ENCODE measurements at places on chromosomes 6 and 20.

- no peak for DNase-seq
Measured at GRCh38 chr6:31058128-31058894, 48.0 kb downstream of the MUC22 start.

GRCh38 chr6:99347804-99348203, 1.7 kb downstream of the FAXC start:
- no peak for DNase-seq

DNA sequence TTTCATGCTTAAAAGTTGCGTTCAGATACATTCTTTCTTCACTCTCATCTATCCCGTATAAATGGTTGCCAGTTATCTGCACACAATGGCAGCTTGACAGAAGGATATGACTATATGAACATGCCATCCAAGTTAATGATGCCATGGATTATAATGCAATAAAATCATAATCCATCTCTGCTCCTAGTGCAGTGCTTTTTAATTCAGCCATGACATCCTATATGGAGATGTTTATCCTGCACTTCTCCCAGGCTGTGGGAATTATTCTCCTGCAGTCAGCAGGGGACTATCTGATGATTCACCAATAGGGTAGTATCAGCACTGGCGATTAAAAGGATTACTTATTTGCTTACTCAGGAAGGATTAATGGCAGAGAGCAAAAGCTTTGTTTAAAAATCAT, 273.8 kb downstream of the SAMD5 start:
- no peak for DNase-seq

DNA sequence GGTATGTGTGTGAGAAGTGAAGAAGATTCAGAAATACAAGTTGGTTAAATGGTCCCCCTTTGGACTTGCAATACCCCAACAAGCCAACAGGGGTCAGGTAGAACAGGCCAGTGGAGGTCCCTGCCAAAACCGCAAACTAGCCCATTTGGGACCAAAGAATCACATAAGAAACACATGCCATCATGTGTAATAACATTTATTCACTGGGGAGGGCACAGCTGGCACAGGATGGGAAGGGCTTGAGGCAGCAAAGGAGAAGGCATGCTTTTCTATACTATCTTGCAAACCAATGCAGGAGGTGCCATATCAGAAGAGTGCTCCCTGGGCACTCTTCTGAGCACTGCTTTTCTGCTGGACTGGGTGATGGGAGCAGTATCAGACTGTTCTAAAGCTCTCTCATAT, 116.1 kb upstream of the TRAF3IP2 start:
- no peak for DNase-seq

GRCh38 chr6:2101213-2101612, 144.2 kb downstream of the GMDS start:
- no peak for DNase-seq

- DNase-seq: no peak
Measured at GRCh38 chr6:106886081-106886843, 88.3 kb downstream of the CD24 start.

DNA sequence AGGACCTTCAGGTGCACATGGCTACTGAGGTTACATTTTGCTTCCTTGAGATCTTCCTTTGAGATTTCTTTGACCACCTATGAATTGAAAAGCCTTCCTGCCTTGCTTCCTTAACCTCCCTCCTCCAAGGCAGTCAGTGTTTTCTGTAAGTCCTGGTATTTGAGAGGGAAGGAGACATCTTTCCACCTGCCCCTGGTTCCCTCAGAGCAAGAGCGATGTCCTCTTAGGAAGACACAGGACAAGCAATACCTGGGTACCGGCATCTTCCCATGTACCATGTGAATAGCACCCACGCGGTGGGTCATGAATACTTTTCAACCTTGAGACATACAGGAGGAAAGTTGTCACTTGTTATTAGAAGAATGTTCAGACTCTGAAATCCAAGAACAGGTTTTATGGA, 37.1 kb downstream of the GINS1 start:
- DNase-seq: no peak

DNA sequence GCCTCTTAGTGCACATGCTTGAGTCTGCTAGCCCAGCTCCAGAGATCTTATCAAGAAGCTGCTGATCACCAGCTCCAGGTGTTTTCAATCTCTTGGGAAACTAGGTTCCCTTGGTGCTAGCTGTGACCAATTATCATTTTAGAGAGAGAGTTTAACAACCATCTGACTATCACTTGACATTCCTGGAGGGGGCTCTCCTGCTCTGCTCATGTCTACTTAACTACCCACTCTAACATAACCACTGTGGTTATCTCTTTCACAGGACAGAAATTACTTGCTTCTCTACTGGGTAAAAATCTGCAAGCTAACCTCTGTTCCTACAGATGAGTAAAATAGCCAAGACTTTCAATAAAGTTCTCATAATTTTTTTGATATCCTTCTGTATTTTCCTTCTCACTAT, 823.4 kb upstream of the GJE1 start:
- no peak for DNase-seq

- no peak for DNase-seq
Measured at GRCh38 chr20:50601511-50602431, 89.6 kb downstream of the RIPOR3 start.

- no peak for DNase-seq
Measured at GRCh38 chr20:3783511-3784195, 2.4 kb upstream of the SPEF1 start.

- peak; percentile 0 for DNase-seq
Measured at GRCh38 chr6:51855310-51856082, 231.9 kb downstream of the PKHD1 start.

DNA sequence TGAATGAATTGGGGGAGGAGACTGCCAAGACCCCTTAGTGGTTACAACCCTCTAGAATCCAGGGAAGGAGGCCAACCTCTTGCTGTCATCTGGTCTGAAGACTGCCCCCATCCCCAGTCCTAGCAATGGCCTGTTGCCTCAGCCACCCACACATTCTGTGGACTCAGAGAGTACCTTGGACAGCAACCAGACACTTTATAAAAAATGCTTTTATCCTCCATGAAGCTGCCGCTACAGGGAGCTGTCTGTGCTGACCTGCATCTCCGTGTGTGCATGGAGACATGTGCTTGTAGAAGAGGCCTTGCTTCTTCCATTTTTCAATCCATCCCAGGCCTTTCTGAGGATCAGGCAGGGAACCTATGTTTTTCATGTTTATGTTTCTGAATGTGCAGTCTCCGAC, 15.2 kb downstream of the CDH22 start:
- no peak for DNase-seq

GRCh38 chr20:18943542-18943941, 130.0 kb downstream of the SCP2D1 start:
- DNase-seq: no peak

GRCh38 chr6:38749473-38749872, 34.4 kb downstream of the DNAH8 start:
- no peak for DNase-seq

DNA sequence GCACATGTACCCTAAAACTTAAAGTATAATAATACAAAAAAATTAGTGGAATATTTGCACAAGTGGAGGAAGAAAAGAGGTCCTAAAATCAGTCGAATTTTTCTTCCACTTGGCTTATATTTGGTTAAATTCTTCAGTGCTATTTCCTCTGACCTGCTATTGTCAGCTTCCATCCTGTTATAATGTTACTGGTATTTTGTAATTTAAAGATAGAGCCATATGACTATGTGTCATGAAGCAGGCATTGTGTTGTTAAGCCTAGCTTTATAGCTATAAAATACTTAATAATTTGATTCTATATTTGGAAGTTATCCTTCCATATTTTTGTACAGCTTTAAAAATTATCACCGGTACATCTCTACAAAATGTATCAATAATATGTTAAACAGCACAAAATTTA, 455.9 kb upstream of the MARCKS start:
- DNase-seq: no peak

DNA sequence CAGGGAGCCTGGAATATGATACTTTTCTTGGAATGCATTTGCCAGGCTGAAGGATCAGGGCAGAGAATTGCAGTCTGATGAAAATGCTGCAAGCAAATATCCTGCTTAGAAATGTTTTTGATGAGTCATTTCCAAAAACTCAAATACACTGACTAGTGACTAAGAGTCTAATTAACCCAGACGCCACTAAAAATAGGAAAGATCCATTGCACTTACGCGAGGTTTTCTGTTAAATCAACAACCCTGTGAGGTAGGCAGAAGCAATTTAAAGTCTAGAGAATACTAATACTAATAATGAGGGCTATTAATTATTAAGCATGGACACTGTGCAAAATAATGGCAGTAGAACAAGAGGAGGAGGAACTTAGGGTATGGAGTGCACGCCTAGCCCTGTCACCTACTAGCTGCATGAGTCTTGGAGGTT, 130.1 kb upstream of the DOK5 start:
- DNase-seq: no peak

GRCh38 chr20:56362833-56363413, 4.1 kb downstream of the FAM210B start:
- no peak for DNase-seq

DNA sequence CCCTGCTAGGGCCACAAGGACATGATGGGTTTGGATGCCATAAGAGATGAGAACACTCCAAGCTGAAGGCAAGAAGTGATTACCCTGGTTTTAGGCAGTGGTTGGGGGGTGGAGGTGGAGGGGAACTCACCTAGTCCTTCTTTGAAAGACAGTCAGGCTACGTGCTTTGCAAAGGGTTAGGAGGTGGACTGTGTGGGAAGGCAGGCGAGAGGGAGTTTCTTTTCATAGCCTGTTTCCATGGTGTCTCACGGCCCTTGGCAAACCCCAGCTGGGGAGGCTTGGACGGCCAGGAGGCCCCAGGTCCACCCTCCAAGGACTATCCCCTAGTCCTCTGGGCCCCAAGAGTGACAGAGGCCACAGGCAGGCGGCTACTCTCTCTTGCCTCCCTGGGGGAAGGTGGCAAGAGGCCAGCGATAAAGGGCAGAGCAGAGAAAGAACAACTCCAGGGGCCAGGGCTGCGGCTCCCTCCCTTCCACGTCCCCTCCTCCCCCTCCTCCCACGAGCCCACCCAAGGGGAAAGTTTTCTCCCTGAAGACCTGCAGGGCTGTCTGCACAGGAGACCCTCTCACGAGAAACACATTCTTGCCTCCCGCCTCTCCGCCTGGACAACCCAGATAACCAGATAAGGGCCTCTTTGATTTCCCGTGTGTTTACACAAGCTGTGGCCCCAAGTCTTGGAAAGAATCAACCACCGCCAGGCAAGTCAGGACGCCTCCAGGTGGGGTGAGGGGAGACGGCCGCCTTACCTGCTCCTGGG, 74.4 kb downstream of the NOL4L start:
- no peak for DNase-seq

DNA sequence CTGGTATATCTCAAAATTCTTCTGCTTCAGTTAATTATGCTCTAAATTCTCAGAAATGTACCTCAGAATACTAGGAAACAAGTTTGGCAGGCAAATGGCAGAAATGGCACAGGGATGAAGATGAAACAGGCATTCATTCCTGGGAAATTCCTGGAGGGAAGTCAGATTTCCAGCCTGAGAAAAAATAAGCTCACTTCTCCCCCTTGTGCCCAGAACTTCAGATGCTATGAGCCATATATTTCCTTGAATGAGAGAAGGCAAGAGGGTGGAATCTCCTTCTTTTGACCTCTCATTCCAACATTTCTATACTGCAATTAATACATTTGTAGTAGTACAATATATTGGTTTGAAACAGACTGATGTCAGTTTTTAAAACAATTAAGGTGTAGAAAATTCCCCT, 22.8 kb downstream of the RGS17 start:
- no peak for DNase-seq

DNA sequence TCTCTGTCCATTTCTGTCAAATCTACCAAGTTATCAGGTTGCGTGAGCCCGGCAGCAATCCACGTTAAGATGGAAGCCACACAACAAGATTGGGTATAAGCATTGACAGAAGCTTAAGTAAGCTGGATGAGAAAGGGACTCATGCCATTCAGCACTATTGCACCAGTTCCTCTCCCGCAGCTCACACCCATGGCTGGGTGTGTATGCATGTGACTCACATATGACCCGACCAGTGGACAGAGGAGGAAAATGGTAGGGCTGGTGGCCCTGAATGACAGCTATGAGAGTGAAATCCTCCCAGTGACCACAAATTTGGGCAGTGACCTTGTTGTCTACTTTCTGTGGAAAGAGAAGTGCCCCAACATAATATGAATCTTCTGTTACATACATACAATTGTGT, 113.5 kb downstream of the OTOR start:
- no peak for DNase-seq

DNA sequence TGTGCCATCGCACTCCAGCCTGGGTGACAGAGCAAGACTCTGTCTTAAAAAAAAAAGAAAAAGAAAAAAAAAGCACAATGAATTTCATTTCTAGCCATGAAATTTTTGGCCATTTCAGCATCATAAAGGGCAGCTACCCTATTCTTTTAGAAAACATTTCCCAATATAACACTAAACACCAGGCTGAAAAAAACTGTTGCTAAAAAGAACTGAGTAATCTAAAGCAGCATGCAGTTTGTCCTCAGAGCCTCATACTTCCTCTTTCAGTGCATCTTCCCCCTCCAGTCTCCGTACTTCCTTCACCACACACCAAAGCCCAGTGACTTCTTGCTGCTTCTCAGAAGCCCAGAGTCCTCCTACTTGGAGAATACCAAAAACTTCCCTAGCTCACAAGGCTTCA, 5.6 kb upstream of the IFNGR1 start:
- peak; percentile 94 for DNase-seq

- DNase-seq: no peak
Measured at GRCh38 chr20:37699202-37699601, 5.4 kb downstream of the CTNNBL1 start.

GRCh38 chr20:32062776-32063170, 10.7 kb downstream of the HCK start:
- DNase-seq: peak; percentile 86

DNA sequence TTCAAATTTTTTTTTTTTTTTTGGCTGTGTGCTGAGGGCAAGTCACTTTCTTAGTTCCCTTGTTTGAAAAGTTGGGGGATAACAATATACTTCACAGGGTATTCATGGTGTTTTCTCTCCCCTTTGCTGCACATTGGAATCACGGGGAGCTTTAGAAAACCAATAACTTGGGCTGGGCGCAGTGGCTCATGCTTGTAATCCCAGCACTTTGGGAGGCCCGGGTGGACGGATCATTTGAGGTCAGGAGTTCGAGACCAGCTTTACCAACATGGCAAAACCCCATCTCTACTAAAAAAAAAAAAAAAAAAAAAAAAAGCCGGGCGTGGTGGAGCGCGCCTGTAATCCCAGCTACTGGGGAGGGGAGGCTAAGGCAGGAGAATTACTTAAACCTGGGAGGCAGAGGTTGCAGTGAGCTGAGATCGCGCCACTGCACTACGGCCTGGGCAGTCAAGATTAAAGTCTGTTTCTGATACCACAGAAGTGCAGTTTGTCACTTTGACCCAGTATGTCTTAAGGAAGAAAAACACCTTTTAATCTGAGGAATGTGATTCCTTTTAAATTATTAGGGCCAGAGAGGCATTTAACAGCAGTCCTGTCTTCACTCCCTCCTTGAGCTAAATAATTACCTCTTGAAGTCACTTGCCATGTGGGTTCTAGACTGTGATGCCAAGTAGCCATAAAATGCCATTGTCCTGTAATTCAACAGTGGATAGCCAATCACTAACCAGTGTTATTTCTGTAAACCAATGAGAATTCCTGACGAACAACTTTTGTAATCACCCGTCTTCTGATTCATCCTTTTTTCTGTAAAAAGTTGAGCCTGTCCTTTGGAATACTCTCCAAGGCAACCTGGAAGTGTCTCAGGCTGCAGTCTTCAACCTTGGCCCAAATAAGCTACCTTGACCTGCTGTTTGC, 16.1 kb downstream of the SRSF3 start:
- no peak for DNase-seq
